ENCODE measurements at places on chromosomes 2 and 18. TPM values are rescaled to one million over a fixed set of nuclear protein-coding genes. Genes with fewer than 3 reads are reported as not detected.

Gene TMEFF2
- total RNA-seq, result 0.10 TPM

Gene NT5C1B
- total RNA-seq, result not detected

Gene RBM44
- 1.7 TPM for total RNA-seq

Gene KCNE4
- total RNA-seq, result 13.8 TPM

Gene CPS1
- 49.3 TPM for total RNA-seq

Data from RPMI7951 (cell line).